ENCODE measurements at places on chromosomes 2 and 18.
A peak's percentile ranks its signal among the peaks of the same experiment; 100 is the strongest.

- no peak for DNase-seq
Observed at GRCh38 chr2:3348767-3349166, 28.9 kb downstream of the EIPR1 start.

DNA sequence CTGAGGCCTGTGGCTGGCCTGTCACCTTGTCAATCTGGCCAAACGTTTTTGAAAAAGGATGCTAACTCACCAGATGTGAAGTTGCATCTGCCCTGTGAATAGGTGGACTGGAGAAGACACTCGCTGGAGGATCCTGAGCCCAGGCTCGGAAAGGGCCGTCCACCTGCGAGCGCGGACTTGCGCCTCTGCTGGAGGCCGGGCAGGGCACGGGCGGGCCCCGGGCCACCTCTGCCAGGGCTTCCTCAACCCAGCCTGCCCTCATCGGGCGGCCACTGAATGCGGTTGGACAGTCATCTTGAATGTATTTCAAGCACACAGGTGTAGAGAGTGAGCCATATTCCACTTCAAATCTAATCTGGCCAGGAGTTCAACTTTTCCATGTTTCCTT is 83.9 kb downstream of the FAM210A start:
- no peak for DNase-seq

- DNase-seq, result peak; percentile 65
Observed at GRCh38 chr2:216695401-216695821, at the start of gene IGFBP5. Gene IGFBP5, minus strand, starts transcription at chr2:216695549. Its CDS starts 774 bp downstream, at chr2:216694775.

GRCh38 chr2:112996635-112997034 is 8.6 kb upstream of the IL36A start:
- no peak for DNase-seq

- no peak for DNase-seq
Observed at GRCh38 chr2:99399795-99400194, 62.6 kb downstream of the EIF5B start.
